ENCODE measurements at places on chromosomes 5 and 9. TPM values are rescaled to one million over a fixed set of nuclear protein-coding genes. Genes with fewer than 3 reads are reported as not detected.

The EMB gene
- total RNA-seq, result 40.6 TPM

The CMYA5 gene
- 3.5 TPM for total RNA-seq

The DTWD2 gene
- total RNA-seq, result 7.2 TPM

The CCNB1 gene
- 408 TPM for total RNA-seq

The ZNG1E gene
- total RNA-seq, result 23.3 TPM

The PCDHGA8 gene
- total RNA-seq, result 2.3 TPM

The HBEGF gene
- 2.4 TPM for total RNA-seq

The TMCO6 gene
- total RNA-seq, result 106 TPM

GRCh38 chr5:165573445-165573844, 2068.0 kb downstream of the MAT2B start:
- H3K36me3 ChIP-seq, result no peaks in the 10 kb centered on the region
- no peak overlapping the region for H3K4me3 ChIP-seq

- H3K36me3 ChIP-seq, result no peaks in the 10 kb centered on the region
- no peaks in the 10 kb centered on the region for H3K27me3 ChIP-seq
- H3K27ac ChIP-seq, result no peak overlapping the region
- H3K4me3 ChIP-seq, result no peak overlapping the region
Measured at GRCh38 chr9:116736399-116737151, 49.5 kb downstream of the TRIM32 start.

- no peaks in the 10 kb centered on the region for H3K36me3 ChIP-seq
- DNase-seq, result no peak
- no peaks in the 10 kb centered on the region for H3K4me1 ChIP-seq
- no peaks in the 10 kb centered on the region for H3K27me3 ChIP-seq
Measured at GRCh38 chr5:96636594-96636993, 25.6 kb upstream of the CAST start.

DNA sequence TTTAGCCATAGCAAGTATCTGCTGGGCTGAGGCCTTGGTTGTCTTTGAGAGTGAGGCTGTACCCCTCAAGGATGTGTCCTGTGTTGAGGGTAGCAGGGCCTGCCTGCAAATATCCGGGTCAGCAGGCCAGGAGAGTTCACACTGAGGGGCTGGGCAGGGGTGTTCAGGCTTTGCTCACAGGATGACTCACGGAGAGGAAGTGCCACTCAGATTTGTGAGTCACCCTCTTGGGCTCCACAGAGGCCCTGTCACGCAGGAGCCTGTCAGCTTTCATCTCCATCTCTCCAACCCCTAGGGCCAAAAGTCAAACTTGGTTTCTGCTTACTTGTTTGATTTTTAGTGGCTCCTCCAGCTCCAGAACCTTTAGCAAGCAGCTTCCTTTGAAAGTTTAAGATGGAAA, 211.5 kb downstream of the SEC61B start:
- H3K27ac ChIP-seq, result no peak overlapping the region
- H3K27me3 ChIP-seq, result no peaks in the 10 kb centered on the region
- no peaks in the 10 kb centered on the region for H3K36me3 ChIP-seq
- H3K4me1 ChIP-seq, result no peaks in the 10 kb centered on the region
- H3K4me3 ChIP-seq, result no peak overlapping the region
- no peak for DNase-seq

DNA sequence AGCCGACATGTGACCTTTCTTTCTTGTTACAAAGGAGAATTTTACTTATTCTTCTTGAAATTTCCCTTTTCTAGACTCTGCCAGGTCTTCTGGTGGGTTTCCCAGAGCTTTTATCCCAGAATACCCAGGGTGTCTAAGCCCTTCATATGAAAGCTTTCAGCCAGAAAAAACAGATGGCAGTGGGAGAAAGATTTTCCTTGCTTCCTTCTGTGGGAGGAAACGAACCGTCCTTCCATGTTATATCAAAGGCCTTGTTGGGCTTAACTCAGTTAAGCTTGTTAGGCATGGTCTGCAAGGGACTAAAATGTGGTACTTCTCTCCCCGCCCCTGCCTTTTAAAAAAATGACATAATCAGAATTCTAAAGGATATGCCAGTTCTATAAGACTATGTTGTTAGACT, 47.5 kb downstream of the SPATA31D1 start:
- no peak for DNase-seq
- no peaks in the 10 kb centered on the region for H3K27me3 ChIP-seq
- H3K4me1 ChIP-seq, result no peaks in the 10 kb centered on the region
- H3K27ac ChIP-seq, result no peak overlapping the region
- H3K36me3 ChIP-seq, result no peaks in the 10 kb centered on the region
- H3K4me3 ChIP-seq, result no peak overlapping the region

GRCh38 chr9:74935008-74935407, 17.7 kb downstream of the C9orf40 start:
- H3K27ac ChIP-seq, result no peak overlapping the region
- H3K36me3 ChIP-seq, result no peaks in the 10 kb centered on the region
- H3K4me1 ChIP-seq, result no peaks in the 10 kb centered on the region
- DNase-seq, result no peak
- H3K4me3 ChIP-seq, result no peak overlapping the region

DNA sequence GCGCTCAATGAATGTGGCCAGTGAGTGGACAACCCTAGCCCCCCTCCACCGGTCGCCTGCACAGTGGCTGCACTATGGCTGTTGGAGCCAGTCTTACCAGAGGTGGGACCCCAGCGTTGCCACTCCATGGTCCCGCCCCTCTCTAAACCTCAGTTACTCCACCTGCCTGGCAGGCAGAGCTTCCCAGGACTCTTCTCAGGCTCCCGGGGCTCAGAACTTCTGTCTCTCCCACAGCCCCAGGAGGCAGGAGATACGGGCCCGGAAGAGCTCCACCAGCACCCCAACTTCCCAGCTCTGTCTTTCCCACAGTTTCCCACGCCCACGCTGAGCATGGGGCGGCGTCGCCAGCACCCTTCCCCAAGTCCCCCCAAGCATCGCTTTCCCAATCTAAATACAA, 975 bp downstream of the RASGEF1C start:
- H3K27ac ChIP-seq, result no peak overlapping the region
- peaks cover 35% of the 10 kb centered on the region for H3K27me3 ChIP-seq
- H3K4me1 ChIP-seq, result no peaks in the 10 kb centered on the region
- DNase-seq, result peak; percentile 11

DNA sequence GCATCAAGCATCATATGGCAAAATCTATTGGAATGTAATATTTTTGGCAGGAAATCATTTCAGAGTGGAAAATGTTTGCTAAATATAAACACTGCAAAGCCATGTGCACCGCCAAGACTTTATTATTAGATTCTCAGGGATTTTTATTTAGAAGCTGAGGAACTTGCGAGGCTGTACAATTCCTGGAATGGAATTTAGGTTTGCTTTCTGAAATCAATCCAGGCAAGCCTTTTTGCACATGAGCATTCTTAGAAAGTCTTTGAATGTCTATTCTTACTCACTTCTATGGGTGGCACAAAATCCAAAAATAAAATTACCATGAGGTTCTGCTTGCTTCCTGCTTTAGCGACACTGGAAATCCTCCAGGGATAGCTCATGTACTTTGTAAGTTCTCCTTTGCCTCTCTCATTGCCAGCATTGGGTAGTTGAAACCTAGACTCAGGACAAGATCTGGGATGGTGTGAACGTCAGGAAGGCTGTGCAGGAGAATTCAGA, 71.5 kb upstream of the PALM2AKAP2 start:
- no peak overlapping the region for H3K27ac ChIP-seq
- no peaks in the 10 kb centered on the region for H3K36me3 ChIP-seq
- no peaks in the 10 kb centered on the region for H3K27me3 ChIP-seq
- DNase-seq, result no peak
- no peaks in the 10 kb centered on the region for H3K4me1 ChIP-seq

GRCh38 chr5:3252235-3252634, 343.4 kb upstream of the IRX1 start:
- H3K4me3 ChIP-seq, result no peak overlapping the region
- DNase-seq, result no peak
- H3K27ac ChIP-seq, result no peak overlapping the region
- peaks cover 6% of the 10 kb centered on the region for H3K4me1 ChIP-seq
- no peaks in the 10 kb centered on the region for H3K36me3 ChIP-seq

GRCh38 chr5:38468202-38468673, 88.2 kb downstream of the LIFR start:
- no peak overlapping the region for H3K27ac ChIP-seq
- no peaks in the 10 kb centered on the region for H3K27me3 ChIP-seq
- H3K36me3 ChIP-seq, result no peaks in the 10 kb centered on the region
- DNase-seq, result no peak
- H3K4me3 ChIP-seq, result no peak overlapping the region

DNA sequence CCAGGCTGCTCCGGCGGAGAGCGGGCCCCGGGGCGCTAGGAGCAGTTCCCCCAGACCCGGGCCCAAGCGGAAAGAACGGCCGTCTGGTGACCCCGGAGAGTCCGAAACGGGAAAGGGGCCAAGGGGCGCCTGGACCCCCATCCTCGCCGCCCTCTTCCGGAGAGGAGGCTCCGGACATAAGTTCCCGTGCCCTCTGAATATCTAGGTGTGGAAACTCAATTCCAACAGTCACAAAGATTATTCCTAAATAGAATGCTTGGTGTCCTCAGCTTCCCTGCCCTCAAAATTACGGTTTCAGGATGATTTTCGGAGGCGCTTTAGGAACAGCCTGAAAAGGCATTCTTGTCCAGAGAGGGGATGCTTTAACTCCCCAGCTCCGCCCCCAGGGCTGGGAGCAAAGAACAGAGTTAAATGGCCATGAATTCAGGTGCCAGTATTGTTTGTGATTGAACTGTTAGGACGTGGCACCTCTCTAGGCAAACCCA, 681 bp upstream of the LHFPL2 start:
- DNase-seq, result peak; percentile 58
- no peaks in the 10 kb centered on the region for H3K36me3 ChIP-seq
- peak overlapping the region; percentile 77 for H3K4me3 ChIP-seq
- H3K27ac ChIP-seq, result peak overlapping the region; percentile 88

GRCh38 chr9:123091459-123091858, 58.0 kb downstream of the GPR21 start:
- no peak overlapping the region for H3K27ac ChIP-seq
- peaks cover 3% of the 10 kb centered on the region for H3K4me1 ChIP-seq
- no peak for DNase-seq
- H3K27me3 ChIP-seq, result no peaks in the 10 kb centered on the region
- peaks cover 17% of the 10 kb centered on the region for H3K36me3 ChIP-seq

DNA sequence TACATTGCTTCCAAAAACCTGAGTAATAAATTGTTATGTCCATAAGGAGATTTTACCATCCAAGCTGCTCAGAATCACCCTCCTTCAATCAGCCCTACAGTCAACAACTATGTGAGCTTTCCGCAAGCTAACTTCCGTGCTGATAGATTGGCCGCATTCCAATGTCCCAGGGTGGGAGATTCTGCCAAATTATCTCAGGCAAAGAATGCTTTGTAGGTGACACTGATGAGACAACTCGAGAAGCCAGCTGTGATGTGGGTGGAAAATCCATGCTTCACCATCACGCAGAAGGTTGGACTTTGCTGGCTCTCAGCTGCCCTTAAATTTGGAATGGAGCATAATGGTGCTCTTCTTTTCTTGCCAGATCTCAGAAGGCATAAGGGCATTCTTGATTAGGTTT, 44.9 kb upstream of the HCN1 start:
- H3K36me3 ChIP-seq, result no peaks in the 10 kb centered on the region
- DNase-seq, result peak; percentile 28
- no peak overlapping the region for H3K4me3 ChIP-seq

DNA sequence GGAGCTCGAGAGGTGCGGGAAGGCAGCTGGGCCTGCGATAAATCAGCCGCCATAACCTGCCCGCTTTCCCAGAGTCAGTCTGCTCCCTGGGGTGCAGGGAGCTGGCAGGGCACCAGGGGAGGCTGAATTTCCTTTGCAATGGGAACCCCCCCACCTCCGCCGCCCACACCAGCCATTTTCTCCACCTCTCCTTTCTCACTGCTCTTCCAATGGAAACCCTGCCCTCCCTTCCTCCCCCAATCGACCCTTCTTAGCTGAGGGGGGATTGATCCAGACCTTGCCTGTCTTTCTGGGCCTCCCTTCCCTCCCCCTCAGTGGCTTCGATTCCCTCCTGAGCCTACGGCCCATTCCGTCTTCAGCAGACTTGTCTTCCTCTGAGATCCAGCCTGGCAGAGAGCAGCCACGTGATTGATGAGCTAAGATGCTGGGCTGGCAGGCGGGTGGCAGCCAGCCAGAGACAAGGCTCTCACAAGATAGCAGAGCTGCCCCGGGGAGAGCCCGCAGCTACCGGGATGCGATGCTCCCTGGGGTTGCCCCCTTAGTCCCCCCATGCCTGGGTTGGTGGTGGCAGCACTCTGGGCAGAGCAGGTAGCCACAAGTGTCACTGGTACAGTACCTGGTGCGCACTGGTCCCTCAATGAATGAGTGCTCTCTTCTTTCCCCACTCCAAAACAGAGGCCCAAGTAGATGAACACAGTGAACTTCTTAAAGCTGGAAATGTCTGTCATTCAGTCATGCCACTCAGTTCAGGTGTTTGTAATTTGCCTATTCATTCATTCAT, 53.7 kb upstream of the FABP6 start:
- H3K27me3 ChIP-seq, result no peaks in the 10 kb centered on the region
- DNase-seq, result no peak
- H3K4me1 ChIP-seq, result peaks cover 14% of the 10 kb centered on the region
- H3K36me3 ChIP-seq, result no peaks in the 10 kb centered on the region
- H3K27ac ChIP-seq, result no peak overlapping the region

- no peak overlapping the region for H3K4me3 ChIP-seq
- no peak for DNase-seq
- peaks cover 10% of the 10 kb centered on the region for H3K4me1 ChIP-seq
- no peak overlapping the region for H3K27ac ChIP-seq
- no peaks in the 10 kb centered on the region for H3K36me3 ChIP-seq
- H3K27me3 ChIP-seq, result no peaks in the 10 kb centered on the region
Measured at GRCh38 chr9:101265261-101265660, 119.5 kb downstream of the BAAT start.

GRCh38 chr9:109022873-109023272, 9.6 kb upstream of the CTNNAL1 start:
- H3K4me3 ChIP-seq, result no peak overlapping the region
- no peak for DNase-seq
- peaks cover 16% of the 10 kb centered on the region for H3K36me3 ChIP-seq
- no peaks in the 10 kb centered on the region for H3K27me3 ChIP-seq
- H3K4me1 ChIP-seq, result peaks cover 28% of the 10 kb centered on the region
- H3K27ac ChIP-seq, result no peak overlapping the region

DNA sequence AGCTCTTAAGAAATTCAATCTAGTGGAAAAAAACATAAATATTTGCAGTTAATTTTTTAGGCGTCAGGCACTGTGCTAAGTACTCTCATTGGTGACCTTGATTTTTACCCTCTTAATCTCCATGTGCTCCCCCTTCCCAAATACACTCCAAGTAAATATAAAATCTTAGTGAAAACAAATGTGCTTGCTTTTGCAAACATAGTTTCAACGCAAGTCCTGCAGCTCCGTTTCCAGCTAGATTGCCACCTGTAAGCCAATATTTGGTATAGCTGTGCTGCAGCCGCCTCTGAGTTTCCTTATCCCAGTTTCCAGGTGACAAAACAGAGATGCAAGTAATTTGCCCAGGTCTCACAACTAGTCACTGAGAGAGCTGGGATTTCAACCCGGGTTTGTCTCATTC, 1.9 kb upstream of the MTMR12 start:
- no peaks in the 10 kb centered on the region for H3K27me3 ChIP-seq
- H3K27ac ChIP-seq, result no peak overlapping the region
- H3K4me1 ChIP-seq, result peaks cover 9% of the 10 kb centered on the region
- DNase-seq, result no peak
- no peak overlapping the region for H3K4me3 ChIP-seq

All from neural progenitor cell (in vitro differentiated cells).